Stimulated activated naive CD8-positive, alpha-beta T cell treated with anti-CD3 and anti-CD28 coated beads, Interleukin-15, amount 100 ng/mL, for 72 hours (primary cell): ENCODE measurements at places on chromosomes 1 and 21.

DNA sequence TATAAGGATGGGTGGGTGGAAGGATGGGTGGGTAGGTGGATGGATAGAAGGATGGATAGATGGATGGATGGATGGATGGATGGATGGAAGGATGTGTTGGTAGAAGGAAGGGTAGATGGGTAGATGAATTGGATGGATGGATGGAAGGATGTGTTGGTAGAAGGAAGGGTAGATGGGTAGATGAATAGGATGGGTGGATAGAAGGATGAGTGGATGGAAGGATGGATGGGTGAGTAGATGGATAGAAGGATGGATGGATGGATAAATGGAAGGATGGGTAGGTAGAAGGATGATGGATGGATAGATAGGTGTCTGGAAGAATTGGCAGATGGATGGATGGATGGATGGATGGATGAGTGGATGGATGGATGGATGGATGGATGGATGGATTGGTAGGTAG lies 6.0 kb downstream of the MASP2 start:
- no peak for DNase-seq

- no peak for DNase-seq
These were observed 18.7 kb upstream of the FMO2 start for GRCh38 chr1:171166361-171166760.

DNA sequence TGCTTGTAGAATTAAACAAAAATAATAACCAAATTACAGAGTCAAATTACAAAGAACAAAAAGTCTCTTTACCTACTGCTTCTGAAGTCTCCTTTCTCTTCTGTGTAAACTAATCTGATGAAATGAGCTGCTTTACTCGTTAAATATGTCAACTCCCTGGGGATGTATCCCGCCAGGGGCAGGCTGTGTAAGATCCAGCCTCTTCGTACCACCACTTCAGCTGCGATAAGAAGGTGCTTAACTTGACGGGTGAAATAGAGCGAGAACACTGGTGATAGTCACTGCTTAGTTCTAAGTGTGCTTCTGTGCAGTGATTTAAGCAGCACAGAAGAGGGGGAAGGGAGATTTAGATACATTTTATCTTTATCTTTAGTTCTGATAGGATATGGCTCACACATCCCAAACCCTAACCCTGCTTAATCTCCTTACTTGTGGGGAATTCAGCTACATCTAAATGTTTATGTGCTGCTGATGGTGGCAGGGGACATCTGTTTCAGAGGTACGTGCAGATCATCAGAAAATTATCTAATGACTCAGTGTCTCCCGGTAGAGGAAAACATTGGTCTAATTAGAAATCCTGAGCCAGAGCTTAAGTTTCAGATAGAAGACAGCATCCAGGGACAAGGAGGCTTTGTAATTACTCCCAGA lies 46.0 kb downstream of the RHOU start:
- DNase-seq, result no peak

GRCh38 chr1:181656491-181656890 lies 173.2 kb downstream of the CACNA1E start:
- DNase-seq, result no peak

- DNase-seq, result no peak
These were observed 242.6 kb upstream of the CXADR start for GRCh38 chr21:17270229-17270628.

DNA sequence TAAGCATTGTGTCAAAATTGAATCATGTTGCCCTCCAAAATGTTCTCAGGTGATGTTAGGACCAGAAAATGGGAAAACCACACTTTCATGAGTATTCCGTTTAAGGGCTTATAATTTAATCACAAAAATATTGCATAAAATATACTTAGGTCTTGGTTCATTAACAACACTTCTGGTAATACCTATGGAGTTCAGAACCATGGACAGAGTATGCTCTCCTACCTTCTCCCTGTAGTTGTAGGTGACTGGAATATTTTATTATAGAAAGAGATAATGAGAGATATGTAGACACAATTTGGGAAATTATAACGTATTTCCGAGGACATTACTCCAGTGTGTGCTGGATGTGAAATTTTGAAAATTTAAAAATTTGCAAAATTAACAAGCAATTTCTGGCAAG lies 232.5 kb downstream of the NCAM2 start:
- no peak for DNase-seq

DNA sequence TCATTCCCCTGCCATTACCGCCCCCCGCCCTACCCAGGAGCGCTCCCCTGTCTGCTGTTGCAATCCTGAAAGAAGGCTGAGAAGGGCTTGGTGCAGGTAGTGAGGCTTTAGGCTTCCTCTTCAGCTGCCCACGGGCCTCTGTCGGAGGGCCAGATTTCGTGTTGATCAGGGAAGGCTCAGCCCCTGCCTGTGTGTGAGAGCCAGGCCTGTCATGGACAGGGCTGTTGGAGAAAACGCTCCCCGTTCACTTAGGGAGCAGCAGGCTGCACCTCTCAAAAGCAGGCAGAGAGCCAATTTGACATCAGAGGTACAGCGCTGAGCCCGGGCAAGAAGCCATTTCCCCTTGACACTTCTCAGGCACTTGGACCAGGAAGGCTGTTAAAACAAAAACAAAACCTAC lies 19.0 kb downstream of the TEX35 start:
- DNase-seq, result no peak

DNA sequence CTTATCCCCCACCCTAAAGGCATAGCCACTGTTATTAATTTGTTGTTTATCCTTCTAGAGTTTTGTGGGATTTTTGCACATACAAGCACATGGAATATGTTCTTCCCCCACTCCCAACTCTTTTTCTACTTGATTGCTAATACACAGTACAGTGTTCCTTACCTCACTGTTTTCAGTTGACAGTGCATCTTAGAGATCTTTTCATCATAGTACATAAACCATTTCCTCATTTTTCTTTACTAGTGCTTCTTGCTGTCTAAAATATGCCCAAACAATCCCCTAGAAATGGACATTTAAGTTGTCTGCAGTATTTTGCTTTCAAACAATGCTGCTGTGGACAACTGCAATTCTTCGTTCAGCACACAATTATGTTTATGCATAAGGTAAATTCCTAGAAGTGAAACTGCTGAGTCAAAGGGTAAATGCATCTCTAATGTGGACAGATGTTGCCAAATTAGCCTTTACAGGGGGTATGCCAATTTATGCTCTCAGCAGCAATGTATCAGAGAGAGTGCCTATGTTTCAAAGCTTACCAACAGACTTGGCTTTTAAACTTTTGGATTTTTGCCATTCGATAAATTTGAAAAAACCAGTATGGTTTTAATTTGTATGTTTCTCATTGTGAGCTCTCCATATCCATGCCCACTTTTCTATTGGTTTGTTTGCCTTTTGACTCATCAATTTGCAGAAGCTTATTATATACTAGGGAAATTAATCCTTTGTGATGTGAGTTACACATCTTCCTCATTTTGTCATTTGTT lies 132.6 kb downstream of the MRPS6 start:
- DNase-seq, result no peak

GRCh38 chr21:36613059-36613458 lies 85.9 kb upstream of the SIM2 start:
- no peak for DNase-seq

DNA sequence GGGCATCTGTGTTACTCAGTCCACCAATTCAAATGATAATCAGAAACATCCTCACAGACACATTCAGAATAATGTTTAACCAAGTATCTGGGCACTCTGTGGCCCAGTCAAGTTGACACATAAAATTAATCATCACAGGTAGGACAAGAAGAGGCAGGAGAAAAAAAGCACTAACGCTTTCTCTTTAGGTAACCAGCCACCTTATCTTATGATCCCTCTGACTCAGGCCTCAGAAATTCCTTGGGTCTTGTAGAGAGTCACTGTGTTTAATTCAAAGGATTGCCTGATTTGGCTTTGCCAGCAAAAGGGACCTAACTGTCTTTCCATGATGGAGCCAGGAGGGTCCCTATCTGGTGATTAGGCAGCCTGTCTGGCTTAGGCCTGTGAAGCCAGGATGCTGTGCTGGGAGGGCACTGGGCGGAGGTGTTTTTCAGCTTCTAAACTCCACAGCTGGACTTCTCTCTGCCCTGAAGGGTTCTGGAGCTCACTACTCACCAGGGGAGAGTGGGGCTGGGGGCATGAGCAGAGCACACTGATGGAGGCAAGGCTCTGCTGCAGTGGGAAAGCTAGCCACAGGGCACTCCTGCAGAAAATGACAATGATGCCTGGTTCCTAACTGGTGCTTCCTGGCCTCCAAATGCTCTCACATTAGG lies 36.4 kb upstream of the STUM start:
- DNase-seq, result no peak

GRCh38 chr21:45237401-45237800 lies 50.3 kb downstream of the POFUT2 start:
- DNase-seq, result no peak

- no peak for DNase-seq
These were observed 5.0 kb downstream of the GAS5 start for GRCh38 chr1:173862769-173863223.

DNA sequence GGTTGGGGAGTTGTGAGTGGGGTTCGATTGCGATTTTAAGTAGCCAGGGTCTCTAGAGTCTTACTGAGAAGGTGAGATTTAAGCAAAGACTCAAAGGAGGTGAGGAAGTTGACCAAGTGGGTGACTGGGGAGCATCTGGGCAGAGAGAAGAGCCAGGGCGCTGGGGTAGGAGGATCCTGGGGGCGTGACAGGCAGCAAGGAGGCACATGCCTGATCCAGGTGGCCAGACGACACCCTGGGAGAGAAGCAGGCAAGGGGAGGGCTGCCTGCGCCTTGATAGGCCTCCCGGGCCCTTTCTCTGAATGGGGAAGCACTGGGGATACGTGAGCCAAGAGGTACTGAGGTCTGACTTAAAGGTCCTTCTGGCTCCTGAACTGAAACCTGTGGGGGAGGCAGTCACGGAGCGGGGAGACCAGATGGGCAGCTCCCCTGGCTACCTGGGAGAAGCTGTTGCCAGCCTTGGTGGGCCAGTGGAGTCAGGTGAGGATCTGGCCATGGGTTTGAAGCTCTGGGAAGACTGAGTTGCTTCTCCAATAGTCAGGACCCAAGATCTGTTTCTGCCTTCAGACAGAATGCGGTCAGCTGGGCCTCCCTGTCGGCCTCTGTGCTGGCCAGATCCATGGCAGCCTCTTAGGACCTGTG lies 5.4 kb downstream of the ZBTB48 start:
- no peak for DNase-seq

GRCh38 chr1:5885471-5886139 lies 106.6 kb downstream of the NPHP4 start:
- no peak for DNase-seq

- no peak for DNase-seq
These were observed 11.8 kb upstream of the ATF3 start for GRCh38 chr1:212596798-212597197.

GRCh38 chr1:236002025-236002390 lies 62.9 kb downstream of the NID1 start:
- no peak for DNase-seq

GRCh38 chr1:111227851-111228747 lies 586 bp downstream of the CHI3L2 start:
- DNase-seq, result no peak

DNA sequence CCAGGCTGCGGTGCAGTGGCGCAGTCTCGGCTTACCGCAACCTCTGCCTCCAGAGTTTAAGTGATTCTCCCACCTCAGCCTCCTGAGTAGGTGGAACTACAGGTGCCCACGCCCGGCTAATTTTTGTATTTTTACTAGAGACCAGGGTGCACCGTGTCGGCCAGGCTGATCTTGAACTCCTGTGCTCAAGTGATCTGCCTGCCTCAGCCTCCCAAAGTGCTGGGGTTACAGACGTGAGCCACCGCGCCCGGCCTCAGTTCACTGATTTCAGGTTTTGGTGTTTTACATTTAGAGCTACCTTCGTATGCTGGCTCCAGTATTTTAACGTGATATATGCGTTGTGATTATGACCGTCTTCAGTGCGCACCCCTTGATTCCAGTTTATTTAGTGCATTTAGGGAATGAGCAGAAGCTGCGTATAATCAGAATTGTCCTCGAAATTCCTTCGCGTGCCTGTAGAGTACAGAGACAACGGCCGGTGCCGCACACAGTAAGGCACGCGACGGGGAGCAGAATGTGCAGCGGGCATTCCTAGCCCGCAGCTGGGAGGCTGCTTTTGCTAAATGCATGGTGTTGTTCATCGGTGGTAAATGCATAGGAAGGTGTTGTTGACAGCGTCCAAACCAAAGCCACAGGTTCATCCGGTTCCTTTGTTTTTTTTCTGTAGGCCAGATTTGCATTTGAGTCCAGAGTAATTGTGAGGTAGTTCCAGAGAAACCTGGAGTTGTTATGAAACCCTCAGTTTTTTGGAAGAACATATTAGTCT lies 48.9 kb upstream of the DIP2A start:
- no peak for DNase-seq

DNA sequence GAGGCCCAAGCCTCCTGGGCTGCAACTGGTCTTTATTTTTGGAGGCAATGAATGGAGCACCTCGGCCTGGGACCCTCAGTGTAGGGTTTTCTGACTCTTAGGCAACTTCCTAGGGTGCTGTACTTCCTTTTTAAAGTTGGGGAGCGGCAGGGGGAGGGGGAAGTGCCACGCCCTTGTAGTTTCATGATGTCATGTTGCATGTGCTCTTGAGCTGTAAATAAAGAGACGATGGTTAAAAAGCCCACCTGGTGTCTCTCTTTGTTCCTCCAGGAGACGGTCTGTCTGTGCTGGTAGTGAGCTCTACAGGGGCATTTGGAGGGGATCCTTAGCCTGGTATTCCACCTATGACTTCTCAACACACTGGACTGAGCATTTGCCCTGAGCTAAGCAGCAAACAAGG lies 10.3 kb upstream of the AGTRAP start:
- no peak for DNase-seq

GRCh38 chr1:6054596-6054995 lies 8.9 kb downstream of the KCNAB2 start:
- DNase-seq, result no peak

DNA sequence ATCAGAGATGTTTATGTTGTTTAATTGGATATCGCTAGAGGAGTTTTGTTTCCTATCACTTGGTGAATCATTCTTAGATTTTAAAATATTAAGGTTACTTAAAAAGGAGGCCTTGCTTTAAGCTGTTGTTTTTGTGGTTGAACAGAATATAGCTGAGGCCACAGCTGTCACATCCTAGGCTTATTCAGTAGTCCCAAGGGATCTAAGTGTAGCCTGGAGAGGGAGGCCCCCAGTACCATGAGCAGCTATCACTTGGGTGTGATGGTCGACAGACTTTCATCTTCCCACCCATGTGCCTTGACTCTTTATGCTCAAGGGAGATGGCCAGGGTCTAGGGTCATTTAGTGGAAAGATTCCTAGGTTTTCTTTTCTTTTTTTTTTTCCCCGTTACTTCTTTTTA lies 278.7 kb downstream of the HHAT start:
- no peak for DNase-seq

- DNase-seq, result no peak
These were observed 10.7 kb downstream of the LEPR start for GRCh38 chr1:65431111-65431705.

DNA sequence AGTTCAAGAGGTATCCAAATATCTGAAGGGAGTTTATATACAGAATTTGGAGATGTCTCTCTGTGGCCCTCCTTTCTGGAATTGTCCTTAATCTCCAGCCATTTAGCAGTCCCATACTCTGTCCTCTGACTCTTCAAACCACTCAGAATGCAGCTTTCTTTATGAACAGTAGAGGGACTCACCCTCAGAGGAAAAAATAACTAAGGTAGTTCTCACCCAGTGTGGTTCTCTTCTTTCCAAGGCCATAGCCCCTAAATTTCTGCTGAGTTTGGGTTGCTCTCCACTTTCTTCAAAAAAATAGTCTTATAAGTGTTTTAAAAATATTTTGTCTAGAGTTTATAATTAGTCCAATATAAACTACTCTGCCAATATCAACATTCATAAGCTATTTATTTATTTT lies 369.7 kb downstream of the MATN1 start:
- no peak for DNase-seq
